ENCODE measurements at places on chromosomes 1 and 21.

- DNase-seq = no peak
Measured at GRCh38 chr1:75392278-75392677, 218.6 kb downstream of the SLC44A5 start.

DNA sequence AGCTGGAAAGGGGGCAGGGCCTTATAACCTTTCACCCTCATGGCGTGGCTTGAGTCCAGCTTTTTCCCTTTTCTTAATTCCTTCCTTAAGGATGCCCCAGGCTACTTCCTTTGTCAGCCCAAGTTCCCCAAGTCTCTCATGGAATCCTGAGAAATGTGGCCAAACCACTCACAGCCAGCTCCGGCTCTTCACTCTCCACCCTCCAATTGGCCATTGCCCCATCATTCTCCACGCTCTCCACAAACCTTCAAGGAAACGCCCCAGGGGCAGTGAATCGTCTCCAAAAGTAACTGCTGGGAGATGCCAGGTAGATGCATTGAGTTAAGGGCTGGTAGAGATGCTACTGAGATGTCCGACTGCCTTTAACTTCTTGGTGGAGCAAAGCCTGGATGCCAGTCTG lies 113.5 kb upstream of the CD34 start:
- no peak for DNase-seq

GRCh38 chr1:202959276-202959620 lies 1.1 kb upstream of the ADIPOR1 start:
- DNase-seq = no peak

- DNase-seq = no peak
Measured at GRCh38 chr1:176847052-176847451, 317.5 kb downstream of the ASTN1 start.

- DNase-seq = no peak
Measured at GRCh38 chr1:209607102-209607794, 23.7 kb downstream of the CAMK1G start.

DNA sequence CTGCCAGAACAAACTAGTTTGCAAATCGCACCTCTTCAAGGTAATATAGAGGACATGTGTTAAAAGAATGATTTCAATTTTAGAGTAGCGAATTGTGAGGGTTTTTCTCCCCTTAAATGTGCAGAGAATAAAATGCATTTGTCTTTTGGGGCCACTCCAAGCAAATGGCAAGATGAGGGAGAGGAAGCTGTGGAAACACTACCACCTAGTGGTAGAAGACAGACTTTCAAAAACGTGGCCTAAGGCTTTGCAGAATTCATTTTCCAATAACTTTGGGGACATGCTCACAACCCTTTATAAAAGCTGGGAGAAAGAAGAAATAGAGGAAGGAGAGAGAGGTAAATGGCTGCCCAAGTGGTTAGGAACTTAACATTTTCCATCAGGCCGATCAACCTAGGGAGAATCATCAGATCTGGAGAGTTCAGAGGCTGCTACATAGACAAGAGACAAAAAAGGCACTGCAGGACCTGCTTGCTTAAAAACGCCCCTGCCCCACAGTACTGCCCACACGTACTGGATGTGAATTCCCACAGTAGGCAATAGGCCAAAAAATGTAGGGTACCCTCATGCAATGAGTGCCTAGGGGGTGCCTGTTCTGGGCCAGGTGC lies 15.7 kb upstream of the RCAN1 start:
- DNase-seq = peak; percentile 40

DNA sequence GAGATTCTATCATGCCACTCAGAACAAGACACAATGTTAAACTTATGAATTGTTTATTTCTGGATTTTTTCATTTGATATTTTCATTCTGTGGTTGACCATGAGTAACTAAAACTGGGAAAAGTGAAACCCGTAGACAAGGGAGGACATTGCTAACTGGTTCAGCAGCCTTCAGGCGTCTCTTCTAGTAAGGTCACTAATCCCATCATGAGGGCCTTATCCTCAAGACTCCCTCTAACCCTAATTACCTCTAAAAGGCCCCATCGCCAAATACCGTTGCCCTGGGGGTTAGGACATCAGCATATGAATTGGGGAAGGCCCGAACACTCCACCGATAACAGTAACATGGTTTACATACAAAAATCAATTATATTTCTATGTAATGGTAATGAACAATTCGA lies 247.6 kb downstream of the TM2D1 start:
- DNase-seq = no peak

DNA sequence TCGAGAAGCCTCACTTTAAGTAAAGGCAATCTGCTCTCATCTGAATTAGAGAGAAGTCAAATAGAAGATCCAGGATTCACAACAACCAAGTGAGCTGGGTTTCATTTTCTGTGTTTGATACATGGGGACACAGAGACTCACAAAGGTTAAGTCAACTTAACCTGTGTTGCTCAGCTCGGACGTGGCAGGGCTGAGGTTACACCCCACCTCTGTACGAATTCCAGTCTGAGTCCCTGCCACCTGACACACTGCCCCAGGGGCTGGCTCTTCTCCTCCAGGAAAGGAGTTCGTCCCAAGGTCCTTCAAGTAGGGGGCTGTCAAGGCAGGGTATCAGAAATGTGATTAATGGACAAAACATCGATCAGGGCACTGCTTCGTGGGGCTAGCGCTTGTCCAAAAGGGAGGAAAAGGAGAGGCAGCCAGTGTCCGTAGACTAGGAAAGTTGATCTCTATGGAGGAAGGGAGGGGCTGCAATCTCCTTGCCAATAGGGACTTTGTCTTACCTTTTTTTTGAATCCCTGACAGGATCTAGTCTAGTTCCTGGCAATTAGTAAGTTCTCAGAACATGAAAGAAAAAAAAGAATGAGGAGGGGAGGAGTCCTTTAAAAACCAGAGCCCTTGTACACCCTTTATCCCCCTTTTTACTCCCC lies 116.4 kb downstream of the CNIH3 start:
- DNase-seq = no peak

DNA sequence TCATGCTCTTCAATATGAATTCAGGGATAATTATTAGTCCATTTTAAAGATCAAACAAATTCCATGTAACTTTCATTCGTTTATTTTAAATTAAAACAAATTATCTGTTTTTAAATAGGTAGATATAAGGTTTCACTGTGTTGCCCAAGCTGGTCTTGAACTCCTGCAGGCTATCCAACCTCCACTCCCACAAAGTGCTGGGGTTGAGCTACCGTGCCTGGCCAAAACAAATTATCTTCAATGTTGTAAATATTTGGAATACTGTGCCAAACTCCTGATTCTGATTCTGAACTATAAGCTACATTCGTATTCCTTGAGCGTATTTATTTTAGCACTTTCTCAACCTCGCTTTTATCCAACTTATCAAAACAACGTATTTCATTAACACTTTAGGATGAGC lies 19.6 kb downstream of the AGL start:
- no peak for DNase-seq

GRCh38 chr1:248618878-248619277 lies 16.0 kb downstream of the OR2T11 start:
- DNase-seq = peak; percentile 69

DNA sequence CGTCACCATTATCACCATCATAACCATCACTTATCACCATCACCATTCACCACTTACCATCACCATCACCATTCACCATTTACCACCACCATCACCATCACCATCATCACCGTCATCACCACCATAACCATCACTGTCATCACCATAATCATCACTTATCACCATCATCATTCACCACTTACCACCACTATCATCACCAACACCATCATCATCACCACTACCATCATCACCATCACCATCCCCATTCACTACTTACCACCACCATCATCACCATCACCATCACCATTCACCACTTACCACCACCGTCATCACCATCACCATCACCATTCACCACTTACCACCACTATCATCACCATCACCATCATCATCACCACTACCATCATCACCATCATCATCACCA lies 151.8 kb downstream of the CAMTA1 start:
- no peak for DNase-seq

DNA sequence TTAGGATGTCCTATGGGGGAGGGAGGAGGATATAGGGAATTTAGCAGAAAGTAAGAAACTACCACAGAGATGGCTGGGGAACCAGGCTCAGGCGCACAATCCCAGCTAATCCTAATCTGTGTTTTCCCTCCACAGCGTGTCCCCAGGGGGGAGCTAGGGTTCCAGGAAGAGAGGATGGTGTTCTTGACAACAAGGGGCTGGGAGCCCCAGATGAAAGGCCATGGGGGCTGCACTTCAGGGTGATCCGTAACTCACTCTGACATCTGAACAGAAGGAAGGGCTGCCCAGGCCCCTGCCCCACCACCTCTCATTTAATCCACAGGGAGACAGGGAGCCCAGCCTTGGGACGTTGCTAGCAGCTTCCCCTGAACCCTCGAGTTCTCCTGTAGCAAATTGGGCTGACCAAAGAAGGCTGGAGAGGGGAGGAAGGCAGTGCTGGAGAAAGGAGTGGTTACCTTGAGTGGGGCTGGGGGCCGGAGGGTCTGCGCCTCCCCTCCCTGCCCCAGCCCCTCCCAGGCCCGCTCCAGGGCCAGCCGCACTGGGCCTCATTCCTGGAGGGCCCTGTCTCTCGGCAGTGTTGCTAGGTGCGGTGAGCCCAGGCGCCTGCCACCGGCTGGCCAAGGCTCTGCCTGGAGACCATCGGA lies 131.7 kb downstream of the TMEM53 start:
- DNase-seq = no peak

GRCh38 chr1:155188268-155188667 lies 14.6 kb downstream of the TRIM46 start:
- no peak for DNase-seq

GRCh38 chr1:152109998-152110294 lies 5.3 kb downstream of the TCHH start:
- DNase-seq = no peak

DNA sequence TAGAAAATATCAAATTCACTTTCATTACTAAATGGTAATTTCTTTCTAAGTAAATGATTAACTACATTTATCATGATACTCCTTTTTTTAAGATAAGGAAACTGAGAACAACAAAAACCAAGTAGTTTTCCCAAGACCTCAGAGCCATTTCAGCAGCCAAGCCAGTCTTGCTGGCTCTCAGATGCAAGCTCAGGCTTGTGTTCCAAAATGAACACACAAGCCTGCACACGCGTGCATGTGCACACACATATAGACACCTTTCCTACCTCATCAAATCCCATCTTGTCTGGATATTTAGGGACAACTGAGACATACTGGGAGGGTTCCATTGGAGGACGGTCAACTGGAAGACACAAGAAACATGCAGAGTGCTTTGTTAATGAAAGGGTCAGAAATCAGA lies 83.0 kb downstream of the COLGALT2 start:
- no peak for DNase-seq

GRCh38 chr1:239483391-239483790 lies 97.0 kb downstream of the CHRM3 start:
- no peak for DNase-seq

GRCh38 chr1:119954476-119955422 lies 58.4 kb upstream of the ADAM30 start:
- DNase-seq = no peak

DNA sequence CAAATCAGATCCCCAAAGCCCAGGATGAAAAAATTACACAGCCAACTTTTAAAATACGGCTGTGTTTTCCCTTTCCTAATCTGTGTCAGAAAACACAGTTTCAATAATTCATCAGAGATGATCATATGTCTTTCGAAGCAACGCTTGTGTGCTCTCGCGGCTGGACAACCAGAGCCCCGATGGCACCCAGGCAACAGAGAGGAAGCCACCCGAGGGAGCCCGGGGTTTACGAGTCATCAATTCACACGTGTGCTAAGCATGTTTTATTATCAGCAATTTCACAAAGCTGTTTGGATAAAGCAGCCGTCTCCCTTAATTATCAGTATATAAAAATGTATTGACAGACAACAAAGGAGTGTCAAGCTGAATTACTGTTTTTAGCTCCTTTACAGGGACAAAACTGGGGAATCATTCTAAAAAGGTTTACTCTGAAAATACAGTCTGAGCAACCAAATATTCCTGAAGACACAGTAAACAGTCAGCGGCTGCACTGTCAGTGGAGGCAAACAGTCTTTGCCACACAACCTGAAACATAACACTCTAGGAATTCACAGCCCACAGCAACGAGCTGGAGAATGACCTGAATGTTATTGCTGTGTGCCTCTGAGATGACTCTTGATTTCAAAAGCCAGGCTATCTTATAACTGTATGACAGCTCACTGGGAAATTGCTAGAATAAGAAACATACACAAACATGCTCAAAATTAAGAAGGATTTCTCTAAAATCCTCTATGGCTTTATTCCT lies 201.0 kb downstream of the SIPA1L2 start:
- no peak for DNase-seq

- DNase-seq = no peak
Measured at GRCh38 chr1:246597340-246597739, 31.1 kb downstream of the CNST start.

GRCh38 chr1:117664314-117664713 lies 58.5 kb downstream of the TENT5C start:
- peak; percentile 76 for DNase-seq

DNA sequence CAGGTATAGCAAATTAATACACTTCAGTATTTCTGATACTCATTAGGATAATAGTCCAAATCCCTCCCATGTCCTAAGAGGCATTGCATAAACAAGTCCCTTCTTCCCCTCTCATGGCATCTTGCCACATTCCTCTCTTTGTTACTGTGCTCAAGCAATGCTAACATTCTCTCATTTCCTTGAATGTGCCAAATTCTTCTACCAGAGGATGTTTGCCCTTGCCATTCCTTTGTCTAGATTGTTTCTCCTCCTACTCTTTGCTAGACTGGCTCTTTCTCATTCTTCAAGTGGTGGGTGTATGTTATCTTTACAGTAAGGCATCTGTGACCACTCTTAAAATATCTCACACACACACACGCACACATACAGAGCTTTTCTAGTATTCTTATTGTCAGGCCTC lies 621.0 kb upstream of the CXADR start:
- no peak for DNase-seq

DNA sequence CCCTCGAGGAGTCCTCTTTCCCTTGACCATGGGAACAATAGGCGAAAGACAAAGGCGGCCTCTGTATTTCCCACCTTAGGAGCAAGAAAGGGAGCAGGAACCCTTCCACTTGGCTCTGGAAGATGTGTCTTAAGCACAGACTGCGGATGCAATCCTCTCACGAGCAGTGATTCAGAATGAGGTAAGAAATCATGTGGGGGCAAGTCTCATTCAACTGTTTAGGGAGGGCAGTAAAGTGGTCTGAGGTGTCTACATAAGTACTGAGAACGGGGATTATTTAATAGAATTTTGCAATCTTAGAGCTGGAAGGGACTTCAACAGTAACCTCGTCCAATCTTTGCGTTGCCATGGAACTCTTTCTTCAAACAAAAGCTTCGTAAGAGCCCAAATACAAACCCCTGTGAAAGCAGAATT lies 1.6 kb upstream of the DYRK3 start:
- no peak for DNase-seq

DNA sequence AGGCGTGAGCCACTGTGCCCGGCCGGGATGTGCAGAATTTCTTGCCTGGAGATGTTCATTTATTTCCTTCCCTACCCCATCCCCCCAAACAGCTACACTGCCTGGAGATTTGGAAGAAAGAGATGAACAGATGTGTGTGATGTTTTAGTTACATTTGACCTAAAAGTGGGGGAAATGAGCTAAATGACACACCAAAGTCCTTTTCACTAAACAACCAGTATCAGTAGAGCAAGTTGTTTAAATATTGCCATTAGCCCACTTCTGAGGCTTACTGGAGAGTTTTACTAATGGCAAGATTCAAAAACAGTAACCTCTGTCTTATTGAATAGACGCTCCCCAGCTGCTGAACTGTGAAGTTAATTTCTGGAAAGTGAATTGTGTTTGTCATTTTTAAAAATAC lies 100.1 kb downstream of the RUNX1 start:
- no peak for DNase-seq

- no peak for DNase-seq
Measured at GRCh38 chr1:35894183-35894582, 11.2 kb downstream of the AGO1 start.

GRCh38 chr21:44415073-44416025 lies 40.0 kb upstream of the LRRC3 start:
- peak; percentile 12 for DNase-seq
